ENCODE measurements at places on chromosomes 7 and 10.

DNA sequence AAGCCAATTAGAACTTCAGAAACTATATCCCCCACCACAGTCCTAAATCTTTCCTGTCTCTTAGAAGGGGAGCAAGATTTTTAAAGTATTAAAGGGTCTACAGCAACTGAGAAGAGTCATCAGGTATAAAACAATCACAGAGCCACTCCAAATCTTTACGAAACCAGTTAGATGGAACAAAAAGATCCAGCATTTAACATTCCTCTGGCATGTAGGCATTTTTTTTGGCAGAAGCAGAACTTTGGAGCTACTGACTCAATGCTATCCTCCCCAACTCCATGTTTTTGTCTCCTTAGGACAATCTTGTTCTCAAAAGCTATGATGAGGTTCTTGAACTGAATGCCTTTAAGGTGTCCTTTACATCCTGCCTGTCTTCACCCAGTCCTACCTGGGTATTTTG lies 333.3 kb downstream of the PRPF18 start:
- DNase-seq, result no peak

- DNase-seq, result no peak
Measured at GRCh38 chr10:86285136-86285790, 81.3 kb downstream of the GRID1 start.

DNA sequence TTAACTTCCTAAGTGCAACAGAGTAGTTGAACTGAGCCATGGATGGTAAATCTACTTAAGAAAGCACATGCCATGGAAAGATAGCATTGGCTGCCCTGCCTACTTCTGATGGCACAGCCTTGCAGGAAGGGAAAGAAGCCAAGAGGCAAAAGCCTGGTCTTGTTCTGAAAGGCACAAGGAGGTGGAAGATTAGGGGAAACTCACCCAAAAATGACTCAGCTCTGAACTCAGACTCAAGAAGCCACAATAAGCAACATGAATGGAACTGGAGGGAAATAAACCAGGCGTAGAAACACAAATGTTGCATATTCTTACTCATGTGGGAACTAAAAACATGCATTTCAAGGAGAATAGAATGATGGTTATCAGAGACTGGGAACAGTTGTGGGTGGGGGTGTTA lies 20.8 kb upstream of the ALOX5 start:
- peak; percentile 68 for DNase-seq

GRCh38 chr7:149181450-149181790 lies 13.9 kb upstream of the ZNF282 start:
- DNase-seq, result peak; percentile 65

DNA sequence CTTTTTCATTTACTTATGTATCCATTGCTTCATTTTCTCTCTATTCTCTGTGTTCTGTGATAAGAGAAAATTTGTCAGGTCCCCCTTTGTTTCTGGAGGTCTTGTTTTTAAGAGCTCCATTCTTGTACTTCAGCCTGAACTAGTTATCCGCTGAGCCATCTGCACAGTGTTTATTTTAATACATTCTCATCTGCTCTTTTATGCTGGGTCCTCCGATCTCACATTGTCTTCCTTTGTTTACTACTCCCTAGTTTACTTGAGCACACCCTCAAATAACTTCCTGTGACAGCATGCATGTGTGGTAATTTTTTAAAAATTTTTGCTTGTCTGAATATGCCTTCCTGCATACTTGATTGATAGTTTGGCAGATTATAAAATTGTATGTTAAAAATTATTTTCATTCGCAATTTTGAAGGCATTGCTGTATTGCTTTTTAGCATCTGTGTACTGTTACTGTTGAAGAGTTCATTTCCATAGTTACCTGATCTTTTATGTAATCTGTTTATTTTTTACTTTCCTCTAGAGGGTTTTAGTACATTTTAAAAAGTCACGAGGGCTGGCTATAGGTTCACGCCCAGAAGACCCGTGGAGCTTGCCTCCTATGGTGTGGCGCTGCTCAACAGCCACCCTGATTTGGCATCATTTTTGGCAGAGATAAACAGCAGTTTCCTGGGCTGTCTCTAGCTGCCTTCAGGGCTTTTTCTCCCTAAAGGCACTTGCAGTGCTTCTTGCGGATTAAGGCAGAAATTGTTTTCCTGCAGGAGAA lies 31.9 kb downstream of the RSBN1L start:
- DNase-seq, result peak; percentile 59

- no peak for DNase-seq
Measured at GRCh38 chr10:46092524-46093081, 46.5 kb upstream of the MSMB start.

DNA sequence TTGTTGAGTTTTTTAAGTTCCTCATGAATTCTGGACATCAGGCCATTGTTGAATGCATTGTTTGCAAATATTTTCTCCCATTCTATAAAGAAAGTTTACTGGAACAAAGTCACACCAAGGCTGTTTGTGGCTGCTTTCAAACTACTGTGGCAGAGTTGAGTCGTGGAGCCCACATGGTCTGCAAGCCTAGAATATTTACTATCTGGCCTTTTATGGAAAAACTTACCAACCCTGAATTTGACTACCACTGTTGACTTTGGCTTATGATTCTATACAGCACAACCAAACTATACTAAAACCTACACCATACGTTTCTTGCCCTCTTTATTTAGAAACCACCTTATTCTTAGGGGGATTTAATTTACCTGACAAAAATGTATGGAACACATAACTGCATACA lies 239.1 kb downstream of the KCNMA1 start:
- DNase-seq, result no peak

GRCh38 chr7:90896458-90896857 lies 300.3 kb downstream of the CDK14 start:
- peak; percentile 27 for DNase-seq

- no peak for DNase-seq
Measured at GRCh38 chr10:71043858-71044257, 155.5 kb upstream of the PCBD1 start.

DNA sequence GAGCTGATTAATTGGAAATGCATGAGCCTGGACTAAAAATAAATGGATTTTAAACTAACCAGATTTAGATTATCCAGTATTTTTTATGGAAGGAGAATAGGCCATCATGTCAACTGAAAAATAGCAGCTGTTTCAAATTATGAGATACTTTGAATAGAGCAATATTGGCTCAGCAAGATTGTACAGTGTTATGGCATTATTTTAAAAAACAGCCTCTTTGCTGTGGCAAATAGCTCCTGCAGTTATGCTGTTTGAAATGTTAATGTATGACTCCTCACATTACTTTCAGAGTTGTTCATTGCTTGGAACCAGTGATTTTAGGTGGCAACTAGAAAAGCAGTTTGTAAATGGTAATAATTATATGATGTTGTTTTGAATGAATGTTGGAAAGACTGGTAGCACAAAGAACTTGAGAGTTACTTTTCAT lies 244.5 kb downstream of the KIAA1217 start:
- DNase-seq, result no peak

DNA sequence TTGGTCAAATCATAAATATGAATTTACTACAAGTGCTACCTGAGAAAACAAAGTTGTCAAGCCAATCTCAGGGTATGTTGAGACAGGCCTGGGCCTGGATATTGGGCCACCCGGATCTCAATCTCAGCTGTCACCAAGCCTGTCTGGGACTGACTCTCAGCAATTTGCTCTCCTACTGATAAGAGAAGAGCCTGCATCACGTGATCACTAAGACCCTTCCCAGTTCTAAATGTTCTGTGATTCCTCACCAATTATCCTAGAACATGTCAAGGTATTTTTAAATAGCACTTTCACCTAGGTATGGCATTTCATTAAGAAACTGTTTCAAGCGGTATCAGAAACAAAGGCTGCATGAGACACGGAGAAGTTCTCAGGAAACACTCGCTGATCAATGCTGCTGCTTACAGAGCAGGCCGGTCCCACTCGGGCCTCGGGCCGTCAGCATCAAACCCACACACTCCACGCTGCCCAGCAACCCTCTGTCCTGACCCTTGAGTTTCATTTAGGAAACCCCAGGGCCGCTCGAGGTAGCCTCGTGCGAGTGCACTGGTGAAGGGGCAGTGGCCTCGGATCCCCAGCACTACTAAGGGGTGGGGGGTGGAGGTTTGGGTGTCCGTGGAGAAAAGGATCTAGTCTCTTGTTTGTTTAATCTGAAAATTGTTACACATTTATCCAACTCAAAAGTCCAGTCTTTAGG lies 4.1 kb downstream of the KLF6 start:
- peak; percentile 25 for DNase-seq

- DNase-seq, result no peak
Measured at GRCh38 chr7:120400806-120401455, 128.0 kb downstream of the KCND2 start.

- no peak for DNase-seq
Measured at GRCh38 chr7:20510573-20510900, 104.9 kb upstream of the ABCB5 start.

- no peak for DNase-seq
Measured at GRCh38 chr7:82521906-82522445, 78.4 kb upstream of the CACNA2D1 start.

DNA sequence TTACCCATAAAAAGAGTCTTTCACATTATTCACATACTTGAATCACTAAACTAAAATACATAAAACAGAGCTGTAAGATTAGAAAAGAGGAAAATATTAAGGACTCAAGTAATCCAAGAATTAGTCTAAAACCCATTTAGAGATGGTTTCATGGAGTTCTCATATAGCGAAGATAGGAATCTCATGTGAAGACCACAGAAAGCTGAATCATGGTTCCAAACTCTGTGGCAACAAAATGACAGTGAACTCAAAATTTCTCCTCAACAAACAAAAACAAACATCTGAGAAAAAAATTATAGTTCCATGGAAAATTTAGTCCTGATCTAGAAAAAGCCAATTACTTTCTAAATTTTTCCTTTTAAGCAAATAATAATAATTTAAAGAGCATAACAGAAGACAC lies 34.6 kb downstream of the BAZ1B start:
- no peak for DNase-seq
